ENCODE measurements at places on chromosomes 2 and 18.

DNA sequence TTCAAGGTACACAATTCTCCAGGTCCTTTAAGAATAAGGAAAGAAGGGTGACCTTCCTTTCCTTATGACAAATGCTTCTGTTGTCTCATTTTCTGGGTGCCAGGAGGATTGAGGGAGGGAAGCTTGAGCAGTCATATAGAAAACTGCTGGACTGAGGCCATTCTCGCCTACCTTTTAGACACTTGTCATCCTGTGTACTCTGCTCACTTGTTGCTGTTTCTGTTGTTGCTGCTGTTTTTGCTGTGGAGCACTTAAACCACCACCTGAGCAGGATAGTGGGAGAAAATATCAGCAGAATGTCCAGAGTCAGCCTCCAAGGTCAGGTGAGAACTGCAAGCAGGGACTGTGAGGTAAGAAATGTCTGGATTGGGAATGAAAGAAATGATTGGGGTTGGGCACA, 2.8 kb downstream of the DNAJC5G start:
- DNase-seq = no peak

GRCh38 chr2:98825020-98825350, 94.1 kb upstream of the MGAT4A start:
- DNase-seq = no peak

DNA sequence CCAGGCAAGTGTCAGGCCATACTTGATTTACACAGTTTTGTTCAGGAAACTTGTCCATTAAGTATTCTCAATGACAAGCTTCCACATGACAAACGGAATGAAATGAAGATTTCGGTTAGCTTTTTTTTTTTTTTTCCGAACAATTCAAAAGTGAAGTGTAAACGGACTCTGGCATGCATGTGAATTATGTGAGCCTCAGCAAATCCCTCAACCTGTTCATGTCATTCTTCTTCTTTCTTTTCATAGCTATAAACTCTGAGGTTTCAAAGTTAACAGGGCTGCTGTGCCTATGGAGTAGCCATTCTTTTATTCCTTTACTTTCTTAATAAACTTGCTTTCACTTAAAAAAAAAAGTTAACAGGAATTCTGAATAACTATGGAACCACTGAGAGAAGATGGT, 110.3 kb downstream of the NOL10 start:
- no peak for DNase-seq

GRCh38 chr2:237319887-237320286, 94.1 kb downstream of the COL6A3 start:
- DNase-seq = no peak

DNA sequence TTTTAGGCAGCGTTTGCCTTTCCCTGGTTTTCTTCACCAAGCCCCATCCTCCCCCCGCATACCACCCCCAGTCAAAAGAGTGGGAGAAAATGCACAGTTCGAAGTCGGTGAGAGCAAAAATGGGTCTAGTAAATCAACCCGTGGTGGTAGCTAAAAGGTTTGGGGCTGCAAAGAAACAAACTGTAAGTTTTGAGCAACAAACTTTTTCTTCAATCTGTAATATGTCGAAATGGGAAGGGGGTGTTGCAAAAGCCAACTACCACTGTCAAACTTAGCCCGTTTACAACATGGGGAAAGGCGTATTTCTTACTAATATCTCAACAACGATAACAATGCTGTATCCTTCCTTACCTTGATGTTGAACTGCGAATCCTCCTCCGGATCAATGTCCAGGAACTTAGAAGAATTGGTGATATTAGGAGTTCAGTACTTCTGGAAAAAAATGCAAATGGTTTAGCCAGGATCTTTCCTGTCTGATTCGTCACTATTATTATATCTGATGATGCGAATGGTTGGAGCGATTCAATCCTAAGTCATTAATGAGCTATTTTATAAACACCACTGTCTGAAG, 2.4 kb upstream of the SATB2 start:
- no peak for DNase-seq

DNA sequence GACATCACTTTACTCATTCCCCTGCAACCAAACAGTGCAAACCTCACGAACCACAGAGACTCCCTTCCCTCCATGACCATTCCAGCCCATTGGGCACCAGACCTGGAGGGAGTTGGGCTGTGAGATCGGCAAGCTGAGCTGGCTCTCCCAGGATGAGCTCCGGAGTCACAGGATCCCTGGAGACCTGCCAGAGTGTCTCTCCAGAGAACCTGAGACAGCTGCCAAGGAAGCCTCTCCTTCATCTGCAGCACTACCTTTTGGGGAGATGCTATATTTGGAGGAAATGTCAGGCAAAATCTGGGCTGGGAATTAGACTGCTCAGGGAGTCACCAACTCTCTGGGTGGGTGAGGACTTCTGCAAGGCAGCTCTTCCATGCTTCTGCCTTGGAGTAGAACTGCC, 417.4 kb downstream of the TNS1 start:
- DNase-seq = no peak

GRCh38 chr2:45009303-45009927, at the start of gene SIX2:
SIX2 (minus strand) TSS chr2:45009452; CDS start chr2:45009110, 342 bp downstream.
- DNase-seq = peak; percentile 95

DNA sequence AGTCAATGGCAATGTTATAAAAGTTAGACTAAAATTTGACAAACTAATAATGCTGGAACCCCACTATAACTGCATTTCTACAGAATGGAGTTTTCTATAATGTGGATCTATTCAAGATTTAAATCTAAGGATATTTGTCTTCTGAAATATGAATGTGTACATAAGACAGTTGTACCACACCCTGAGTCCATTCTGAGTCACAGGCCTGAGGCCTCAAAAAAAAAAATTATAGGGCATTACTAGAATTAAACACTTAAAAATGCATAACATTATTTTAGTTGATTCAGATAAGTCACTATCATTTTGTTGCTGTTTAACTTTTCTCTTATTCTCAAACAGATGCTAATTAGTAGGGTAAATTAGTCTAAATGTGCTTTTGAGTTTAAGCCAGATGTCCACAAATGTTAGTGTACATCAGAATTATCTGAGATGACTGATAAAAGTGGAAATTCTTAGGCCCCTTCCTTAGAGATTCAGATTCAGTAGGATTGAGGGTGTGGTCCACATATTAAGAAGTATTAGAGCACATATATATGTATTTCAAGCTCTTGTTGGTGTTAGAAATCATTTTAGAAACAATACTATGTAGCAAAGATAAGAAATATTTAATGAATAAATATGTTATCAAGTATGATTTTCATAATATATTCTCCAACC, 42.4 kb upstream of the COL5A2 start:
- DNase-seq = no peak

DNA sequence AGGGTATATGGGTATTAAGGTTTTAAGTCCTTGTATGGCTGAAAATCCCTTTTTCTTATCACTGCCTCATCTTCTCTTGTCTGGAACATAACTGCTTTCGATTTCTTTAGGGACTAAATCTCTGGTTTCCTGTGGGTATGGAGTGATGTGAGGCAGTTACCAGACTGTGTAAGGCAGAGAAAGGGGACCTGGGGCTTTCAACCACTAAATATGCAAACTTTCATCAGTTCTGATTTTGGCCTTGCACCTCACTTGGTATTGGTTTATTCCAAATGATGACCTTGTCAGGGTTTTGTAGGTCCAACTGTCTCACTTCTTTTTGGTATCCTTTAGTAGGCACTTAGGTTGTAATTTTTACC, 9.3 kb downstream of the MAP4K4 start:
- no peak for DNase-seq

DNA sequence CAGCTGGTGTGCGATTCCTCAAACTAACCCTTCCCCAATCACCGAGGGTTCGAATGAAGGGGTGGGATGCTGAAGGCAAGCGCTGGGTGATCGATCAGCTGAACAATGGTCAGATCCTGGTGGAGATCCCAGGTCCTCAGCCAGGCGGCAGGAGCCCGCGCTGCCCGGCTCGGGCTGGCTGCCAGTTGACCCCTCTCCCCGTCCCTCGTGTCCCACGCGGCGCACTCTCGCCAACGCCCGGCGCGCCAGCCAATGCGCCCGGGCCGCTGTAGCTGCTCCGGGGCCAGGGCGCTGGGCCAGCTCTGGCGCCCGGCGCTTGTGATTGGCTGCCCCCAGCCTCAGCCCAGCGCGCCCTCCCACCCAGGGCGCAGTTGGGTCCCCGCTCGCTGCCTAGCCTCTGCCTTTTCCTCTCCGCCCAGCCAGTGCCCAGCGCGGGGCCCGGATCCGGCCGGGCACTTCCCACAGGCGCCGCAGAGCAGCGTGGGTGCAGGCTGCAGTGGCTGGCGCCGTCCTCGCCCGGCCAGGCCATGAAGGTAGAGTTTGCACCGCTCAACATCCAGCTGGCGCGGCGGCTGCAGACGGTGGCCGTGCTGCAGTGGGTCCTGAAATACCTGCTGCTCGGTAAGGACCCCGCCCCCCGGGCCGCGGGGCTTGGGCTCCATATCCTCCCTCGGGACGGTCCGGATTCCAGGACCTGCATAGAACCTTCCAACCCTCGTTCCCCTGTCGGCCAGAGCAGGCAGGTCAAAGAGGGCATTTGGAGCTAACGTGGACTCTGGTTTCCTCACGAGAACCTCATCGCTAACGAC, at the start of gene MOGAT1:
Gene MOGAT1, plus strand, starts transcription at position 400 of the 809 bp plus-strand sequence. Its CDS starts 128 bp downstream, at position 528.
- DNase-seq = no peak

GRCh38 chr2:98940102-98940501, 4.1 kb upstream of the CRACDL start:
- no peak for DNase-seq

DNA sequence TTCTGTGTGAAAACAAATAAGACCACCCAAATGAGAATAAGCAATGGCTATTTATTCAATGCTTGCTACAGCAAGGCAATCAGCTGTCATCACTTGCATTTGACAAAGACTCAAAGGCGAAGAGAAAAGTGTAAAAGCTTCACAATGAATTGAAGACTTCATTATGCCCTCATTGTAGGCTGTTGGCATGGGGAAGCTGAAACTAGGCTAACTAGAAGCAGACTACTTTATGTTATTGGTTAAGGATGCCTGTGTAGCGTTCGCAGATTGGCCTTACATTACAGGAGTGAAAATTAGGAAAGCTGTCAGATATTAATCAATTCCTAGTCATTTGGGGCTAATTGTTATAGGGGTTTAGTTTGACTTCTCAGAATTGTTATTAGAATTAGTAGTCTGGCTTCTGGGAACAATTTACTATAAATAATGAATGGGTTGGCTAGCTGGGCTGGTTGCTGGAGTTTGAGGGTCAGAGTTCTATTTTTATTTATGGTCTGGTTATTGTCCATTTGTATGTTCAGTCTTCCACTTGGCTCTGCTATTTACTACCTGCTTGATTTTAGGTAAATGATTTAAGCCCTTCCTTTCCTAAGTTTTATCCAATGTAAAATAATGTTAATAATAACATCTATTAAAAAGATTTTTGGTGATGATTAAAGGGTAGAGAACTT, 437.2 kb upstream of the SYT4 start:
- DNase-seq = no peak

DNA sequence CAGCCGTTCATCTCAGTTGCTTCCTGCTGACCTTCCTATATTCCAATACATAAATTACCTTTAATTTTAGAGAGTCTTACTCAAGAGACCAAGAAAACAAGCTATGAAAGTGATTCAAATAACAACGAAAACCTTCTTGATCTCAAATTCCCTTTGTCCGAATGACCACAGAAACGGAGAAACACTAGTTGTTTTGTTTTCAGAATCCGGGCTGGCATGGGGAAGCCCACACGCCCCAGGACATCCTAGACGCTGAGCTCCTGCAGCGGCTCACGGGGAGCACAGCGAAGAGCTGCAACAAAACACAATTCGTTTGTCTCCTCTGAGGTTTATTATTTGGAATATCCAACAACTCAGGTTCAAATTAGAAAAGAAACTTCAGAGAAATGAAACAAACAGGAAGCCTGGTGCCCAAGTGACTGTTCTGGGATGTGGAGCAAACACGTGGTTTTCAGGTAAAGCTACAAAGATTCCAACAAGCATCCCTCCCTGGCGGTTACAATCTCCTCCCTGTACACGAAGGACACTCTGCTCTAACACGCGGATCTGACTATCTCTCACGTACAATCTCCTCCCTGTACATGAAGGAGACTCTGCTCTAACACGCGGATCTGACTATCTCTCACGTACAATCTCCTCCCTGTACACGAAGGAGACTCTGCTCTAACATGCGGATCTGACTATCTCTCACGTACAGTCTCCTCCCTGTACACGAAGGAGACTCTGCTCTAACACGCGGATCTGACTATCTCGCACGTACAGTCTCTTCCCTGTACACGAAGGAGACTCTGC, 237.5 kb downstream of the TWIST2 start:
- no peak for DNase-seq

- no peak for DNase-seq
These were observed 277.0 kb upstream of the HNRNPA3 start for GRCh38 chr2:176935543-176936102.

GRCh38 chr18:78271790-78272189, 707.8 kb upstream of the SALL3 start:
- DNase-seq = no peak

- DNase-seq = no peak
These were observed 73.9 kb downstream of the MTCL1 start for GRCh38 chr18:8779251-8779650.

All from SHP77 (cell line).